ENCODE measurements at places on chromosomes 2 and 18.

DNA sequence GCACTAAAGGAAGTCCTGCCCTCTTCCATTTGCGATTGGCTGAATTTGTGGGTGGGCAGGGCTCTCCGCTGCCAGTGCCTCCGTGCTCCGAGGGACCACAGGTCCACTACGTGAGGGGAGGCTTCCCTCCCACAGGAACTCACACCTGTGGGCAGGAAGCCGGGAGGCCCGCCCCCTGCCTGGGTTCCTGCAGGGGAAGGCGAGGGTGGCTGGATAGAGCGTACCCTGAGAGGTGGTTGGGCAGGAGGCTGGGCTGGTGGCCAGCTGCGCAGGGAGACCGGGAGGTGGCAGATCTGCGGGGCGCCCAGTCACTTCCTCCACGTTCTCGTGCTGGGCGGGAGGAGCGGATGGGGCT lies 47.0 kb upstream of the PTH2R start:
- no peak for DNase-seq

DNA sequence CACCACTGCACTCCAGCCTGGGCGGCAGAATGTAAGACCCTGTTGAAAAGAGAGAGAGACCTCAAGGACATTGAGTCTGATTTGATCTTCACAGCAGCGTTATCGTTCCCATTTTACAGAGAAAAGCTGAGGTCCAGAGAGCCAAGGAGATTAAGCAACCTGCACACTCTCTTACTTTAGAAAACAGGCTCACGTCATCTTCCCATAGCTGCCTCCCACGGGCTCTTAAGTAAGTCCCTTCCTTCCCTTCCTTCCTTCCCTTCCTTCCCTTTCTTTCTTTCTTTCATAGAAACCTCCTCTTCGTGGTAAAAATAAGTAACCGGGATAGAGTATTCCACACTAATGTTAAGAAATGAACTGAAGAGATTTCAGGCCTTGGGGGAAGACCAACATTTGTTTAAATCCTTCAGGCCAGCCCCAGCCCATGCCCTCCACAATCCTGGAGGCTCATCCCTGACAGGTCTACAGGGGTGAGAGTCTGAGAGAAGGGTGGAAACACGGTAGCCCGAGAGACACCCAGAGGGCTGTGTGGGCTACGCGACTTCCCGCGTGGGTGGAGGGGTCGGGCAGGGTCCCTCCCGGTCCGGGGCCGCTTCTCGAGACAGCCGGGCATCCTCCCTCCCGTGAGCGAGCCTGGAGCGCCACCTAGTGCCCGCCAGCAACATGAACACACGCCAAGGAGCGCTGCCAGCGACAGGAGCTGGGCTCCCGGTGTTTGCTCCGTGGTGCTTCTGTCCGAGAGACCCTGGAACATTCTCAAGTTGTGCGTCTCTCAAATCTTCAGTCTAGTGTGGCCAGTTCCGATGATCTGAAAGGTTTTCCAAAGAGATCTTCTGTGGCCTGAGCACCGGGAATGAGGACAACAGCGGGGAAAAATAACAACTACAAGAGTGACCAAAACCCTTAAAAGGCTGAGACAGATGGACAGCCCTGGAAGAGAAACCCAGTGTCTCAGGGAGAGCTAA lies 160.3 kb downstream of the INO80D start:
- DNase-seq: peak; percentile 41

- DNase-seq: peak; percentile 4
Observed at GRCh38 chr2:54106631-54107454, 8.6 kb upstream of the ACYP2 start.

DNA sequence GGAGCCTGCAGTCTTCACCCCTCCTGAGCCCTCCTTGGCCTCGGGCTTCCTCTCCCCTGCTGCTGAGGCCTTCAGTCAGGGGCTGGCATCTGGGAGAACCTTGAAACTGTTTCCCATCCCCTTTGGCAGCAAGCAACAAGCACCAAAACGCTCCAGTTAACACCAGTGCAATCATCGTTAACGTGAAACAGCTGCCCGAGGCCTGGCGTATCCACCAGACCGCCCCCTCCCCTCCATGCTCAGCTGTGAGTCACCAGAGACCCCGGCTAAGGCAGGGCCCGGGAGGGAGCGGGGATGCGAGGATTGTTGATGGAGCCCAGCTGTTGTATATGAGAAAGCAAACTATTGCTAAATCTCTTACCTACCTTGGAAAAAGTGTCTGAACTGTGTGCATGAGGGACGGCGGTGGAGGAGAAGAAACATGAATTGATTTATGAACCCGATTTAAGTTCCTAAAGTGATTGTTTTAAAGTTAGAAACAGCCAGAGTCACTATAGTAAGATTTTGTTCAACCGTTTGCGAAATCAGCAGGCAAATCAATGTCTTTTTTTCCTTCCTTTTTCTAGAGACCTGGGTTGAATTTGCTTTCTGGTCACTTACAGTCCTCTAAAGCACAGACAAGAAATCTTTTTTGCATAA lies 5.2 kb downstream of the ZFP36L2 start:
- DNase-seq: no peak

GRCh38 chr18:31099450-31100230 lies 2.6 kb downstream of the DSC2 start:
- no peak for DNase-seq
